ENCODE measurements at places on chromosomes 1 and 21. TPM values are rescaled to one million over a fixed set of nuclear protein-coding genes. Genes with fewer than 3 reads are reported as not detected.

DNA sequence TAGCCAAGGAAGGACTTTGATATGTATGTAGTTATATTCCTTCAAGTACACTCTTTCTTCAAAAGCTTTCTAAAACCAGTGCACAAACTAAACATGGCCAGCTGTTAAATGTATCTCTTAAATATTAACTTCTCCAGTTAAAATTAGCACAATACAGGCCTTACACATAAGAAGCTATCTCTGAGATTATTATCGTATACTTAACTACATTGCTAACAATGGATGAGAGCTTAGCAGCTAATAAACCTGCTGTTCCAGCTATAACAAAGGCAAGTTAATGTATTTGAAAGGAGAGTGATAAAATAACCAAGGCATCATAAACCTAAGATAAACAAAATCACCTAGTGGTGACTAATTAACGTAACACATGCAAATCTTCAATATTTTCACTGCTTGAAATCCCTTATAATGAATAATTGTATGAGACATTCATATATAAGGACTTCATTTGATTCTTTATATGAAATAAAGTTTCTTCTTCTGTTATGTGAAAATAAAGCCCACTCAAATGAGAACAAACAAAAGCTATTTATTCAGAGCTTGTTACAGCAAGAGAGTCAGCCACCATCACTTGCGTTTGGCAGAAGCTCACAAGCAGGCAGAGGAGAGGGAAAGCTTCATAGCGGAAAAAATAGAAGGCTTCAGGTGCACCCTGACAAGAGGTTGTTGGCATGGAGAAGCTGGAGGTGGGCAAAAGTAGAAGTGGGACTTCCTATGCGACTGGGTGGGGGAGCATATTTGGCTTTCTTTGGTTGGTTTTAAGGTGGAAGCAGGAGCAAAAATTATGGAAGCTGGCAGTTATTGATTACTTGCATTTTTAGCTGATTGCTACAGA is 274.1 kb upstream of the CHRM3 start:
- DNase-seq: no peak

DNA sequence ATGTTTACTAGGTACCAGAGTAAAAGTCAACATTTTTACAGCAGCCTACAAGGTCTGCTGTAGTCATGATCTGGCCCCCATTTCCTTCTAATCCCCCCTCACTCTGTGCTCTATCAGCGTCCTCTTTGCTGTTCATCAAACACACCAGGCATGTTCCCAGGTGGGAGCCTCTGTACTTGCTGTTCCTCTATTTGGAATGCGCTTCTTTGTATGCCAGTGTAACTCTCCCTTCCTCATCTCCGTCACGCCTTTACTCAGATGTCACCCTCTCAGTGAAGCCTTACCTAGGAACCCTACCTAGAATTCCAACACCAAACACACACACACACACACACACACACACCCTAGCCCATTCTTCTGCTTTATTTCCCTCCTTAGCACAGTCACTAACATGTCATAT is 21.0 kb downstream of the TP53BP2 start:
- DNase-seq: no peak

DNA sequence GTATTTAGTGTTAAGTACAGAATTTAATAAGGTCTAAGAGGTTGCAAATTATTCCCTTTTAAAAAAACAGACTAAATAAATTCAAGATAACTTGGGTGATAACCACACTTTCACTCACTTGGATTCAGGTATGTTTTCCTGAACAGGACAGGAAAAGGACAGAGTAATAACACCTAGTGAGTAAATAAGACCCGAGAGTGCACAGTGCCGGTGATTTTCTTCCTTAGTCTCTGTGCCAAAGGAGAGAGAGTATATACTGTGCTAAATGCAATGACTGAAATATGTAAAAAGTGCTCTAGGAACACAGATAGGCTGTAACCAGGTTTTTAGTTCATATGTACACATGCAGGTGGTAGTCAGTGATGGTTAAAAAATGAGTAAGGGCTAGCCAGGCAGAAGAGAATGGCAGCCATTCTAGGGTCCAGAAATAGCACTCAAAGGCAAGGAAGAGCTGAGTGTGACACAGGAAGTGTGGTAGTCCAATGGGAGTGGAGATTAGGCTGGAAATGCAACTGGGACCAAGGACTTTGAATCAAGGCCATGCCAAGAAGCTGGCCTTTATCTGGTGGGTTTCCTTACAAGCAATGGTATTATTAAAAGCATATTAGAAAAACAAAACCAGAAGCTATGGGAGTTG is 58.1 kb downstream of the NRIP1 start:
- DNase-seq: no peak

- DNase-seq: no peak
Measured at GRCh38 chr1:209875515-209875914, 47.7 kb downstream of the UTP25 start.

GRCh38 chr1:27778056-27778455 is 5.0 kb downstream of the STX12 start:
- no peak for DNase-seq

- DNase-seq: no peak
Measured at GRCh38 chr1:210372491-210372890, 43.8 kb downstream of the HHAT start.

DNA sequence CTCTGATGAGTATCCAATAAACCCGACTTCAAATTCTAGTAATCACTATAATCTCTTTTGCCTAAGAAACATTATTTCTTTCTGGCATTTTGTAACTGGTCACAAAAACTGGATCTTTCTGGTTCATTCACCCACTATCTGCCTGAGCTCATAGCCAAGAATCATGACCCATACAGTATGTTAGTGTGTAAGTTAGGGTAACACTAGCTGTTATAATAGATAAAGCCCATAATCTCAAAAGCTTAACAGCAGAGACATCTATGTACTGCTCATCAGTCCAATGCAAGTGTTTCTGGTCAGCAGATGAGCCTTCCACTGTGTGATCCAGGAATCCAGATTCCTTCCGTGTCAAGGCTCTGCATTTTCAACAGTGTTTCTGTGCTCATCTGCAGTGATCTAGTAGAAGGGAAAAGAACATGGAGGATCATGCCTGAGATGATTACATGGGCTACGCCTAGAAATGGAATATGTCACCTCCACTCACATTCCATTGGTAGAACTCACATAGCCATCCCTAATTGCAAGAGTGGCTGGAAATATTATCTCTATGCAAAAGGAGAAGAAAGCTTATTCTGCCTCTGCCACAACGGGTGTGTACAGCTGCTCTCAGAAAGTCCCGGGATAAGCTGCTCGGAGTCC is 27.7 kb downstream of the RRAGC start:
- no peak for DNase-seq

- DNase-seq: no peak
Measured at GRCh38 chr1:40626383-40626770, 39.1 kb downstream of the RIMS3 start.

DNA sequence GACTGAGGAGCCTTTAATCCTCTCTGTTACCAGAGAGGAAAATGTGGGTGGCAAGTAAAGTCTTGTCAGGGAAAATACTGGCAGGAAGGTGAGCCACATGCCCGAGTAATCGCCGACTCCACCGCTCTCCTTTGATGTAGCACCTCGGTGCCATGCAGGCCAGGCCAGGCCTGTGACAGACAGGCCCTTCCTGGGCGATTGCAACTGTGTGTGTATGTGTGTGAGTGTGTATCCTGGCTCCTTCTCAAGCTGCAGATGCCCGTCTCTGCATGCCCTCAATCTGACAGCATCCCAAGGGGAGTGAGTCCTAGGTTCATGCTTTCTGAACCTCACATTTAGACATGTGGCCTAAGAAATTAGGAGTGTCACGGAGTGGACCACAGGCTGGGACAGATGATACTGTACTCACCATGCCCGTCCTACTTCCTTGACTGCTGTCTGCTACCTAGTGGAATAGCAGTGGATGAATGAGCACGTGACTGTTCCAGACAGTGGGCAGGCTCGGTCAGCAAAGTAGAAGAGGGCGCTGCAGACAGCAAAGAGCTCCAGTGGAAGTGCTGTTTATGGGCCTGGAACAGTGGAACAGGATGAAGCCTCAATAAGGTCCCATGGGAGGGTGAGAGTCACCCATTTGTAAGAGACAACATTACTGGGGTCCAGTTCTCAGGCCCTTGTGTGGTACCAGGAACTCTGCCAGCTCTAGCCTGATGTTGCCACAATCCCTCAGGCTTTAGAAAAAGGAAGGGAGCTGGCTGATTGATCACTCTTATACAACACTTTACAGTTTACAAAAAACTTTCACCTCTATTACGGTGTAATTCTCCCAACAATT is 25.3 kb downstream of the SERTAD4 start:
- no peak for DNase-seq

Gene TBX15
- total RNA-seq: 0.32 TPM

DNA sequence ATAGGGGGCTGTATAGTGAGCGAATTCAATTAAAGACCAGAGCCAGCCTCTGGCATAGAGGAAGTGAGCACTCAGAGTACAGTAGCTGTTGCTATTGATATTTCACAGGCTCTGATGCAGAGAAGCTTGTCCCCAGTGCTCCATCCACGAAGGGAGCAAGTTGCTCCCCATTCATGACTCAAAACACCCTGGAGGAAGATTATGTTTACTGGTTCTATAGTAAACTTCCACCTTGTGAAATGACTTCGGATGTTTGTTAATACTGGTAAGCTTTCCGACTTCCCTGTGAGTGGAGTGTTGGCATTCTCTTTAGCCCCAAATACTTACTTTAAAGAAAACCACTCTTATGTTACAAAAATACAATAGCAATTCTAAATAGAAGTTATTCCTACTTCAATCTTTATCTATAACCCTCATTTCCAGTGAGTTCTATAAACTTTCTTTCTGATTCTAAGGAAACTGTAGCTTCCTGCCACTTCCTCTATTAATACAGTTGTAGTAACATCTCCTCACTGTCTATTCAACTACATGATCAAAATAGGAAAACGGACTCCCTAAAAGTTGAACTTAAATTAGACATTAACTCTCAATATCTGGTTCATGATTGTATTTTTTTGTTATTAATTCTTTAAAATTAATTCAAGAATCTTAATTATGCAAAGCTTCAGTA is 46.4 kb downstream of the ZNF281 start:
- DNase-seq: no peak

- DNase-seq: no peak
Measured at GRCh38 chr21:35172231-35172630, 123.1 kb upstream of the RUNX1 start.

DNA sequence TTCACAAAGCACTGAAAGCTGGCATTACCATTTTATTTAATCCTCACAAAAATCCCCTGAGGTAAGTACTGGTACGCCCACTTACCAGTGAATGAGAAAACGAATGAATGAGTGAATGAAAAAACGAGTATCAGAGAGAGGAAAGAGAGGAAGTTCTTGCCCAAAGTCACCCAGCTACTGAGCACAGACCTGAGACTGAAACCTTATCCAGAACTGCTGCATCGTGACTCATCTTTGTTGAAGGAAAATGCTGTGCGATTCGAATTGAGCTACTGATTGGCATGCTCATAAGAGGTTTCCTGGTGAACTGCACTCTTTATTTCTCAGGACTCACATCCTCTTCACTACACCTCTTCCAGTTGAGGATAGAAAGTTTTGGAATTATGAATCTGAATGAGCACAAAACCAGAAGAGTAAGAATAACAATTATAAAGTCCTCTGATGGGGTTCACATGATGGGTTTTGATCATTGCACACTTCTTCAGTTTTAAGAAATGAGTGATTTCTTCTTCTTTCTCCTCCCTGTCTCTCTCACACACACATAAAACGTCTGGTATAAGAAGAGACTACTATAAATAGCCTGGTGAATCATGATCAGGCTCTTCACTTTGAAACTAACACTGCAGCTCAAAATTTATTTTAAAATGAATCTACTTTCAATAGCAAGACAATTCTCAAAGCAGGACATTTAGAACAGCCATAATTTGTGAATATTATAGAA is 32.1 kb downstream of the IL12RB2 start:
- DNase-seq: no peak

- no peak for DNase-seq
Measured at GRCh38 chr21:31045841-31046240, 7.6 kb upstream of the KRTAP19-8 start.

- no peak for DNase-seq
Measured at GRCh38 chr1:211520641-211521040, 28.7 kb upstream of the RD3 start.

DNA sequence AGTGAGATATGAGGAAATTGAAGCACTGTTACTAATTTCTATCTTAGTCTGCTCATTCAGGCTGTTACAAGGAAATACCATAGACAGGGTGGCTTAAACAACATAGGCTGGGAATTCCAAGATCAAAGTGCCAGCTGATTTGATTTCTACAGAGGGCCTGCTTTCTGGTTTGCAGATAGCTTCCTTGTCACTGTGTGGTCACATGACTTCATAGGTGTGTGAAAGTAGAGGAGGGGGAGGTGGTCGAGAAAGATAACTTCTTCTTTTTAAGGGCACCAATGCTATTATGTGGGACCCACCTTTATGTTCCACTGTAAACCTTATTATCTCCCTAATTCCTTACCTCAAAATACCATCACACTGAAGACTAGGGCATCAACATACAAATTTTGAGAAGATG is 6.4 kb upstream of the BRINP3 start:
- no peak for DNase-seq

- peak; percentile 88 for DNase-seq
Measured at GRCh38 chr1:150974580-150975478, at the start of gene CERS2. Gene CERS2, minus strand, starts transcription at chr1:150974835. Its CDS starts 5,745 bp downstream, at chr1:150969090.

Gene TMEM52
- not detected for total RNA-seq

Gene ST6GALNAC5
- total RNA-seq: 0.80 TPM

DNA sequence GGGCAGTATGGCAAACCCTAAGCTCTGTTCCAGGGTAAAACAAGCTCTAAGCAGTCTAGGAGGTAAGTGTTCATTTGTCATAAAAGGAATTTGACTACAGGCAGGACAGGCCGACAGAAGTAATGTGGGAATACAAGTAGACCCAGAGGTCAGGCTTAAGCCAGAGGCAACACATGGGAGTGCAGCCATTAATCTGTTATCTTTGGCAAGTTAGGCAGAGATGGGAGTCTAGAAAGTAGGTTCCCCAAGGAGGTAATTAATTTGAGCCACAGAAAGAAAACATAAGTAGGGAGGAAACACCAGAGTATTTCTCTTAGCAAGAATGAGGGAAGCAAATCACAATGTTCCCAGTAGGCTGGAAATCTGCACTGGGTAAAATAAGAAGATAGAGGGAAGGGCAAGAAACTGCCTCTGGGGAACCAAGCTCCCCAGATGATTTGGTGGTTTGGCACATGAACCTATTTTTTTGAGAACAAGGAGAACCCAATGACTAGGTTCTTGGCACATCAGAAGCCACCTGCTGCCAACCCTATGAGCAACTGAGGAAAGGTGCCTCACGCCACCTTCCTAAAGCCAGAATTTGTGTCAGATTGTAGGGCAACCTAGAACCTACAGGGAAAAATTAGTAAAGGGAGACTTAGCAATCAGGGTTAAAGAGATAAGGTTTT is 636.4 kb upstream of the PLXNA2 start:
- DNase-seq: no peak

DNA sequence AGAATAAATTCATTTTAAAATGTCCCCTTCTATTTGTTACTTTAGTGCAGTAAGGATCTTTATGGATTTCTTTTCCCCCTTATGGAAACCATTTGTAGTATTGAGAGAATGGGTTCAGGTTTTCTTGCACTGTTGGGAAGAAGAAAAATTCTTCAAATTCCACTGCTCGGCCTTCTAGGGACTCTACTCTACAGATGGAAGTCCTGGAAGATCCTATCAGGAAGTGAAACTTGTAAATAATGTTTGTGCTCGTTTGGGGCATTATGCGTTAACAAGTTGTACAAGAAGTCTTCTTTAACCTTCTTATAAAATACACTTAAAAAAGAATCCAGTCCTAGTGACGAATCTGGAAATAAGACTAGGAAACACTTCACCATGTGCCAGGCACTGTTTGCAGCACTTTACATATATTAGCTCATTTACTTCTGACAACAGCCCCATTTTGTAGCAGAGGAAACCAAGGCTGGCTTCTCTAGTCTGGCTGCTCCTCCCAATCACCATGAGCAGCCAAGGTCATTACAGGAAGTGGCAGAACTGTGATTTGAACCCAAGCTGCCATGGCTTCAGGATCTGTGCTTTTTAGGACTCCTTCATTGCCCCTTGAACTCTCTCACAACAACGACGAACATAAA is 11.8 kb downstream of the LRRC8D start:
- no peak for DNase-seq
